Stimulated activated CD4-positive, alpha-beta T cell treated with anti-CD3 and anti-CD28 coated beads, Interleukin-1b, Interleukin-23, amount 100 ng/mL, for 1 hour (primary cell): ENCODE measurements at places on chromosomes 1 and 21.

- DNase-seq, result no peak
These were observed 90.2 kb upstream of the GRIK3 start for GRCh38 chr1:37124501-37124900.

DNA sequence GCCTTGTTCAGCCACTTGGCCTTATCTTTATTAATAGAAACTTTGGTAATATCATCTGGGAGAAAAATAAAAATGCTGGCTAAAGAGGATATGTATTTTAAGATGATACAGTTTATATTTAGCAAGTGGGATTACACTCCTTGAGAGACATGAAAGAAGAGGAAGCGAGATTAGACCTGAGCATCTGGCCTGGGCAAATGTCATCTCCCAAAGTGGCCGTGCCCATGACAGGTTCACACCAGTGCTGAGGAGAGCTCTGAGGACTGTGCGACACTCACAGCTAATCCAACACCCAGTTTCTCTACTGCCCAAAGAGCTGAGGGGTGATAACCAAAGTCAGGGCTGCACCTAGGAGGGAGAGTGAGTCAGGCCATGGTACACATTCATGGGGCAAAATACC lies 121.7 kb upstream of the DUSP10 start:
- no peak for DNase-seq

- no peak for DNase-seq
These were observed 322 bp downstream of the C1orf162 start for GRCh38 chr1:111474106-111474505.

GRCh38 chr1:155223047-155223446 lies 14.6 kb downstream of the MTX1 start:
- no peak for DNase-seq

DNA sequence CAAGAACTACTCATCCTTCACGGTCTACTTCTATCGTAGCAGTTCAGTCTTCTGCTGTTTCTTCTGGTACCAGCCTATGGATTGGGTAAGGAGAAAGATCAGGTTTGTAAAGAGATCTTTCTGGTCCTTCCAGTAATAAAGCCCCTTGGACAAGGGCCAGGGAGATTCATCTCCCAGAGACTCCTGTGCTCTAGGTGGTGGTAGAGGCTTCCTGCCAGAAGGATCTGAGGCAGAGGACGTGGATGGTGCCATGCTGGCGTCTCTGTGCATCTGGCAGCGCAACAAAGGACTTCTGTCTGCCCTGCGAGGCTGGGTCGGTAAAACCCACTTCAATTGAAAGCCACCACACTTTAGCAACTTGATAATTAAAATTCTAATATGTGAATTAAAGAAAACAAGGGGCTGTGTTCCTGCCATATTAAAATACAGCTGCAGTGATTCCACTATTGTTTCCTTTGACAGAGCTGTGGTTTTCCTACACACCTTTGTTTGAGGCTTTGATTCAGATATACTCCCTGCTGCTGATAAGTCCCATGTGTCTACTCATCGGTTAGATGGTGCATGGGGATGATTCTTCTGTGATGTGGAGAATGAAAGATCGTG lies 73.6 kb downstream of the ROR1 start:
- no peak for DNase-seq
